HCT116 (cell line): ENCODE measurements at places on chromosomes 4 and X. TPM values are rescaled to one million over a fixed set of nuclear protein-coding genes. Genes with fewer than 3 reads are reported as not detected.

Gene COMMD8
- 19.9 TPM for total RNA-seq

Gene POLN
- total RNA-seq = 3.1 TPM

Gene PDGFC
- total RNA-seq = 9.8 TPM

Gene NEXMIF
- total RNA-seq = not detected

Gene SRPK3
- not detected for total RNA-seq

Gene ALAS2
- total RNA-seq = not detected

Gene NUDT10
- total RNA-seq = not detected

Gene UGT2B15
- total RNA-seq = 0.17 TPM

Gene INTU
- 12.0 TPM for total RNA-seq

Gene KDR
- total RNA-seq = 0.52 TPM

Gene SLC10A7
- total RNA-seq = 5.5 TPM

Gene SSX2
- not detected for total RNA-seq

Gene DCX
- total RNA-seq = not detected

Gene ADAMTS3
- total RNA-seq = not detected

Gene RHOH
- total RNA-seq = 0.74 TPM

Gene KIF4A
- total RNA-seq = 40.3 TPM

Gene EGF
- total RNA-seq = 0.57 TPM

Gene EGFL6
- total RNA-seq = not detected

Gene KLB
- not detected for total RNA-seq

Gene PCDH10
- total RNA-seq = not detected

Gene GSX2
- not detected for total RNA-seq

Gene MAP9
- total RNA-seq = 0.32 TPM

Gene FGF5
- total RNA-seq = not detected

Gene AFM
- total RNA-seq = not detected

Gene TMPRSS11A
- total RNA-seq = not detected

Gene ZCCHC12
- 0.89 TPM for total RNA-seq

Gene MTMR8
- 1.1 TPM for total RNA-seq

Gene IBSP
- total RNA-seq = not detected

Gene USP26
- total RNA-seq = not detected

Gene RHOXF2B
- total RNA-seq = not detected

Gene MAP7D2
- 0.15 TPM for total RNA-seq

Gene CD38
- not detected for total RNA-seq

Gene CSAG2
- not detected for total RNA-seq

Gene PABPC1L2A
- total RNA-seq = not detected

Gene SLC39A8
- 13.2 TPM for total RNA-seq

Gene RNF150
- 0.07 TPM for total RNA-seq

Gene CSAG1
- total RNA-seq = 1.2 TPM

Gene PYURF
- total RNA-seq = 50.9 TPM

Gene GPR173
- total RNA-seq = 3.4 TPM

Gene FAM9C
- not detected for total RNA-seq

Gene FRYL
- 47.7 TPM for total RNA-seq

Gene GAGE2A
- 0.52 TPM for total RNA-seq

Gene DCLK2
- total RNA-seq = 2.7 TPM

Gene TCEAL6
- total RNA-seq = not detected

Gene TEC
- total RNA-seq = 4.5 TPM

Gene HSPA4L
- total RNA-seq = 18.6 TPM

Gene SYTL5
- total RNA-seq = 0.20 TPM

Gene RAP1GDS1
- 40.8 TPM for total RNA-seq

Gene IL2
- 1.3 TPM for total RNA-seq

Gene PPEF2
- total RNA-seq = not detected

Gene XAGE5
- not detected for total RNA-seq

Gene RNF4
- total RNA-seq = 62.3 TPM

Gene SPOCK3
- total RNA-seq = 1.7 TPM

Gene SERTM2
- total RNA-seq = not detected

Gene CCDC120
- 13.5 TPM for total RNA-seq
